ENCODE measurements at places on chromosomes 12 and 14. TPM values are rescaled to one million over a fixed set of nuclear protein-coding genes. Genes with fewer than 3 reads are reported as not detected.

NKX2-1 gene
- 0.84 TPM for total RNA-seq

CCDC59 gene
- total RNA-seq = 76.6 TPM

ZFHX2 gene
- total RNA-seq = 3.6 TPM

RD3L gene
- not detected for total RNA-seq

SERPINA9 gene
- not detected for total RNA-seq

A2M gene
- 3.0 TPM for total RNA-seq

SFSWAP gene
- 50.4 TPM for total RNA-seq

FOXG1 gene
- total RNA-seq = not detected

HOXC4 gene
- total RNA-seq = 1.5 TPM

PLEKHD1 gene
- total RNA-seq = 1.2 TPM

PLA2G1B gene
- 2.0 TPM for total RNA-seq

IQSEC3 gene
- not detected for total RNA-seq

DNA sequence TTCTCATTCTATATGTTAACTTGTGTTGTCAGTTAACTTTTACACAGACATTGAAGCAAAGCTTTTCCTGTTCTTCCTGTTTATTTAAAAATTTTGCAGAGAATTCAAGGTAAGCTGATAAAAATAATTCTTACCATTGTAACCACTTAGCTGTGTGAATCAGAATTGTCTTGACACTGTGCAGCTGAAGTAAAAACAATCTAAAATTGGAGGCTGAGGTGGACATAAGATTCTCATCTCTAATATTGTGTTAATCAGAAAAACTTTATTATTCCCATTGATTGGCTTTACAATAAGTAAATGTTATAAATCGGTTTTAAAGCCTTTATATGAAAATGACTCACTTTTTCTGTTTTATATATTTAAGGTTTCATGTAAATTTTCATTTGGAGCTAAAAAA, 240.3 kb upstream of the PLEKHG7 start:
- no peak overlapping the region for H3K4me3 ChIP-seq
- no peaks in the 10 kb centered on the region for H3K36me3 ChIP-seq
- DNase-seq = no peak
- no peaks in the 10 kb centered on the region for H3K27me3 ChIP-seq

GRCh38 chr14:97916100-97916499, 1118.9 kb downstream of the VRK1 start:
- H3K4me1 ChIP-seq = no peaks in the 10 kb centered on the region
- H3K36me3 ChIP-seq = no peaks in the 10 kb centered on the region
- H3K4me3 ChIP-seq = no peak overlapping the region
- DNase-seq = no peak
- no peaks in the 10 kb centered on the region for H3K27me3 ChIP-seq

DNA sequence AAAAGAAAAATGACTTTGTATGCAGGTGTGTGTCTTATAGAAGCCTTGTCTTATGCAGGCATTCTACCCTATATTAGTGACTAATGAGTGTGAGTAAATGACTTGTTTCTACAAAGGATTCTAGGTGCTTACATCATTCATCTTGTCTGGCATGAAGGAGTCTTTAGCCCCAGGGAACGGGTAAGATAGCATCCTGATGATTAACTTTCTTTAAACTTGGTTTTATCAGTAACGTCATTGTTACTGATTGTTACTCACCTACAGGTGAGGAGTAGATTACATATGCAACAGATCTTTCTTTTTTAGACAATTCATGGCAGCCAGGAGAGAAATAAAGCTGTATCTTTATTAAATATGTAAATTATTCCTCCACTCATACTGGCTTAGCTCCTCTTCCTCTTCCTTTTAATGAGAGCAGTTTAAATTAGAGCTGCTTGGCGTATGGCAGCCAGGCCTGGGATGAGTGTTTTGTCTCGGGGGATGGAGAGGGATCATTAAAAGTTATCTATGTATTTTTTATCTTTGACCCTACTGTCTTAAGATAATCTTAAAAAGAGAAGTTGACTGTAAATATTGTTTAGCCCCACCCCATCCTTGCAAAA, 57.2 kb upstream of the ATP2A2 start:
- no peaks in the 10 kb centered on the region for H3K27me3 ChIP-seq
- no peaks in the 10 kb centered on the region for H3K4me1 ChIP-seq
- no peak overlapping the region for H3K4me3 ChIP-seq

DNA sequence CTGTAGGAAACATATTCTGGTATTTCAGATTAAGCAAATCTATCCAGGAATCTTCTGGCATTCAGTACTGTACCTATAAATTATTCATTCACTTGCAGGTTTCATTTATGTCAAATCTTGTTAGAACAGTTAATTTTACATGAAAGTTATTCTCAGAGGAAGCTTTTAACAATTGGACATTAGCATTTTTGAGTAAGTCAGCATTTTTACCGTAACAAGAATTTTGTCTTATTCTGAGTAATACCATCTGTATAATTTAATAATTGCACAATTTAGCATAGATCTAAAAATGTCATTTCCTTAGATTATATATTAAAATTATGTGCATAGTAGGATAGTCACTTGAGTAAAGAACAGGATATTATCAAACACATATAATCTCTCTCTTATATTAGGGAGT, 764.8 kb upstream of the LRFN5 start:
- no peaks in the 10 kb centered on the region for H3K27me3 ChIP-seq
- no peak overlapping the region for H3K27ac ChIP-seq
- DNase-seq = no peak

GRCh38 chr12:130715998-130716968, at the start of gene RIMBP2:
Gene RIMBP2, minus strand, starts transcription at chr12:130716299. Its CDS starts 237,286 bp downstream, at chr12:130479013.
- no peaks in the 10 kb centered on the region for H3K36me3 ChIP-seq
- H3K27me3 ChIP-seq = 0 out of 2 replicates have a peak, but pooled peaks cover 3% of the 10 kb centered on the region
- H3K4me1 ChIP-seq = no peaks in the 10 kb centered on the region
- DNase-seq = no peak

- H3K36me3 ChIP-seq = 0 out of 2 replicates have a peak, but pooled peaks cover 14% of the 10 kb centered on the region
- H3K4me3 ChIP-seq = no peak overlapping the region
- H3K4me1 ChIP-seq = no peaks in the 10 kb centered on the region
- no peak for DNase-seq
- no peaks in the 10 kb centered on the region for H3K27me3 ChIP-seq
Observed at GRCh38 chr14:59463787-59464485, 1.2 kb downstream of the GPR135 start.

- peaks cover 15% of the 10 kb centered on the region for H3K4me1 ChIP-seq
- no peaks in the 10 kb centered on the region for H3K36me3 ChIP-seq
- no peaks in the 10 kb centered on the region for H3K27me3 ChIP-seq
- no peak overlapping the region for H3K27ac ChIP-seq
- no peak overlapping the region for H3K4me3 ChIP-seq
Observed at GRCh38 chr12:13258717-13259119, 62.2 kb downstream of the EMP1 start.

- no peaks in the 10 kb centered on the region for H3K27me3 ChIP-seq
- H3K4me3 ChIP-seq = no peak overlapping the region
- no peak for DNase-seq
- H3K36me3 ChIP-seq = no peaks in the 10 kb centered on the region
Observed at GRCh38 chr14:71632440-71632946, 299.7 kb upstream of the RGS6 start.

DNA sequence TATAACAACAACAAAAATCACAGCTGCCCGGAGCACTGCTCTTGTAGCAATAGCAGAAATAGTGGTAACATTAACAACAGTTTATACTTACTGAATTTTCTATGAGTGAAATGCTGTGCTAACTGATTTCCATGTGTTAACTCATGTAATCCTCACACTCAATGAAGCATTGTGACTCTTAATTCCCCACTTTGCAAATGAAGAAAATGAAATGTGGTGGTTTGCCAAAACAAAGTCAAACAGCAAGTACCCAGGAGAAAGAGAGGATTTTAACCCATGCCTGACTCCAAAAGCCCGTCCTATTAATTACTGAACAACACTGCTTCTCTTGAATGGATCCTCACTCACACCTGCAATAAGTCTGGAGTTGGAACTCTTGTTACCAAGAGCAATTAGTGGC, 123.5 kb downstream of the MED13L start:
- H3K4me1 ChIP-seq = no peaks in the 10 kb centered on the region
- H3K36me3 ChIP-seq = no peaks in the 10 kb centered on the region
- no peak for DNase-seq
- H3K27ac ChIP-seq = no peak overlapping the region
- H3K27me3 ChIP-seq = no peaks in the 10 kb centered on the region
- H3K4me3 ChIP-seq = no peak overlapping the region

DNA sequence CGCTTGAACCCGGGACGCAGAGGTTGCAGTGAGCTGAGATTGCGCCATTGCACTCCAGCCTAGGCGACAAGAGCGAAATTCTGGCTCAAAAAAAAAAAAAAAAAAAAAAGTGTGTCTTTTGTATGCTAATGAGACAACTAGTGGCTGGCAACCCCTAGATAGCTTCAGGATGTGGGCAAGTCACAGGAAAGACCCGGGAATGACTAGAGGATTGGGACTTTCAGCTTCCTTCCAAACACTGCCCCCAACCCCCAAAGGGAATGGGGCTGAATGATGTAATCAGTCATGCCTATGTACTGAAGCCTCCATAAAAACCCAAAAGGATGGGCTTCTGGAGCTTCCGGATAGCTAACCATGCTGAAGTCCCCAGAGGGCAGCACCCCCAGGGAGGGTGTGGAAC, 28.6 kb downstream of the USP44 start:
- H3K27me3 ChIP-seq = no peaks in the 10 kb centered on the region
- no peaks in the 10 kb centered on the region for H3K36me3 ChIP-seq
- H3K27ac ChIP-seq = no peak overlapping the region
- H3K4me1 ChIP-seq = no peaks in the 10 kb centered on the region
- H3K4me3 ChIP-seq = no peak overlapping the region
- DNase-seq = no peak

DNA sequence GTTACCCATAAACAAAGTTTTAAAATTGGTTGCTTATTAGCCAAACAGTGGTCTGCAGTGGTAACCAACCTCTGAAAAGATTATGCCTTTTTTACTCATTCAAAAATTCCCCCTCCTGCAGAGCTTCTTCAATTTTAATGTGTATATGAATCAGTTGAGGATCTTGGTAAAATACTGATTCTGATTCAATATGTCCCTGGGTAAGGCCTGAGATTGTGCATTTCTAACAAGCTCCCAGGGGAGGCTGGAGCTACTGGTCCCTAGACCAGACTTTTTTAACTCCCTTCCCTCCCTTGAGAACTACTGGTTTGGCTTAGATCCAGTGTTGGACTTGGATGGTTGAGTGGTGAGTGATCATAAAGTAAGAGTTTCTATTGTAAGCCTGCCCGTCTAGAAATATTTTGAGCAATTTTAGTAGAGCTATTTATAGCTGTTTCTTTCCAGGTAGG, 90.2 kb downstream of the FUT8 start:
- peaks cover 7% of the 10 kb centered on the region for H3K4me1 ChIP-seq
- DNase-seq = peak; percentile 3
- no peak overlapping the region for H3K27ac ChIP-seq
- H3K4me3 ChIP-seq = no peak overlapping the region

- H3K4me3 ChIP-seq = no peak overlapping the region
- H3K36me3 ChIP-seq = no peaks in the 10 kb centered on the region
- DNase-seq = no peak
- no peak overlapping the region for H3K27ac ChIP-seq
- H3K4me1 ChIP-seq = peaks cover 18% of the 10 kb centered on the region
- H3K27me3 ChIP-seq = no peaks in the 10 kb centered on the region
Observed at GRCh38 chr14:104146651-104147345, 8.4 kb downstream of the KIF26A start.

- DNase-seq = no peak
- H3K27ac ChIP-seq = no peak overlapping the region
- no peak overlapping the region for H3K4me3 ChIP-seq
- H3K4me1 ChIP-seq = peaks cover 9% of the 10 kb centered on the region
- no peaks in the 10 kb centered on the region for H3K27me3 ChIP-seq
Observed at GRCh38 chr12:62787023-62787422, 147.9 kb downstream of the PPM1H start.

DNA sequence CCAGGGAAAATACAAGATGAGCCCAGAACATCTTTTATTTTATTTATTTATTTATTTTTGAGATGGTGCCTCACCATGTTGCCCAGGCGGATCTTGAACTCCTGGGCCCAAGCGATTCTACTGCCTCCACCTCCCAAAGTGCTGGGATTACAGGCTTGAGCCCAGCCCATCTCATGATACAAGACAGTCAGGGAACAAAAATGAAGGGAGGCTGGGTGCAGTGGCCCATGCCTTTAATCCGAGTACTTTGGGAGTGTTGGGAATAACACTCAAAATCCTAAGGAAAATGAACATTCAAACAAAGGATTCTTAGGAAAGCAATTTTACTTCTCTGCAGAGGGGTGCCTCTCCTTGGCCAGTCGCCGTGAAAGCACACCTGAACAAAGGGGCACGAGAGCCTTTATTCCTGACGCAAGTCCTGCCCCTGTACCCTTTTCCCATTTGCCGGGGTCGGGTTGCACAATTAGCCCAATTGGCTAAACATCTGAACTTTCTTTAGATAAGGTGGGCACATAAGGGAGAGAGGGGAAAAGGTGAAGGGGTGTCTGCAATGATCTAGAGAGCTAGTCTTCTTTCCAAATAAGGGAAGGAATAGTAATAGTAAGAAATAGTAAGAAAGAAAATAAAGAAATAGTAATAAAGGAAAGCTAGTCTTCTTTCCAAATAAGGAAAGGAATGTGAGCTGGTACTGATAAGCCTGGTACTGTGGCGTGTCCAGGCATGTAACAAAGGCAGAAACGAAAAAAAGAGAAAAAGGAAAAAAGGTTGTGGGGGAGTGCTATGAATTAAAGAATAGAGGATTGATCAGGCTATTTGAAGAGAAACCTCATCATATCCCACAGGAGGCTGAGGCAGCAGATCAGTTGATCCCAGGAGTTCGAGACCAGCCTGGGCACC, 13.4 kb downstream of the NCAPD2 start:
- peaks cover 52% of the 10 kb centered on the region for H3K36me3 ChIP-seq
- peaks cover 12% of the 10 kb centered on the region for H3K4me1 ChIP-seq
- peak overlapping the region; percentile 25 for H3K27ac ChIP-seq
- H3K27me3 ChIP-seq = no peaks in the 10 kb centered on the region
- no peak overlapping the region for H3K4me3 ChIP-seq
- no peak for DNase-seq

DNA sequence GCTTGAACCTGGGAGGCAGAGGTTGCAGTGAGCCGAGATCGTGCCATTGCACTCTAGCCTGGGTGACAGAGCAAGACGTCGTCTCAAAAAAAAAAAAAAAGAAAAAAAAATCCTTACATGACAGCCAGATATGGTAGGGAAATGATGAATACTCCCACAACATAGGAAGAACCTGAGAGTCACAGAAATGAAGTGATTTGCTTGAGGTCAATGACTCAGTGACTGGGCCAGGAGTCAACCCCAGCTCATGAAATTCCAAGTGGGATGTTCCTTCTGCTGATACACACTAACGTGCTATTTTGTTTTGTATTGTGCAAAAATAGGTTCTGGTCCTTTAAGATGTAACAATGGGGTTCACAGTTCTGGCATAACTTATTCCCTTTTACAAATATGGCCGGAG, 9.0 kb downstream of the RHOF start:
- DNase-seq = no peak
- H3K4me3 ChIP-seq = peak overlapping the region; percentile 19
- peaks cover 24% of the 10 kb centered on the region for H3K36me3 ChIP-seq
- H3K4me1 ChIP-seq = peaks cover 51% of the 10 kb centered on the region
- no peaks in the 10 kb centered on the region for H3K27me3 ChIP-seq

- H3K27me3 ChIP-seq = no peaks in the 10 kb centered on the region
- peaks cover 4% of the 10 kb centered on the region for H3K36me3 ChIP-seq
- no peak for DNase-seq
- no peak overlapping the region for H3K4me3 ChIP-seq
- no peak overlapping the region for H3K27ac ChIP-seq
- H3K4me1 ChIP-seq = peaks cover 43% of the 10 kb centered on the region
Observed at GRCh38 chr14:102608064-102608446, 15.6 kb downstream of the RCOR1 start.

All from HCT116 (cell line).